Fibroblast of skin of scalp (primary cell): ENCODE measurements at places on chromosomes 2 and 18.

DNA sequence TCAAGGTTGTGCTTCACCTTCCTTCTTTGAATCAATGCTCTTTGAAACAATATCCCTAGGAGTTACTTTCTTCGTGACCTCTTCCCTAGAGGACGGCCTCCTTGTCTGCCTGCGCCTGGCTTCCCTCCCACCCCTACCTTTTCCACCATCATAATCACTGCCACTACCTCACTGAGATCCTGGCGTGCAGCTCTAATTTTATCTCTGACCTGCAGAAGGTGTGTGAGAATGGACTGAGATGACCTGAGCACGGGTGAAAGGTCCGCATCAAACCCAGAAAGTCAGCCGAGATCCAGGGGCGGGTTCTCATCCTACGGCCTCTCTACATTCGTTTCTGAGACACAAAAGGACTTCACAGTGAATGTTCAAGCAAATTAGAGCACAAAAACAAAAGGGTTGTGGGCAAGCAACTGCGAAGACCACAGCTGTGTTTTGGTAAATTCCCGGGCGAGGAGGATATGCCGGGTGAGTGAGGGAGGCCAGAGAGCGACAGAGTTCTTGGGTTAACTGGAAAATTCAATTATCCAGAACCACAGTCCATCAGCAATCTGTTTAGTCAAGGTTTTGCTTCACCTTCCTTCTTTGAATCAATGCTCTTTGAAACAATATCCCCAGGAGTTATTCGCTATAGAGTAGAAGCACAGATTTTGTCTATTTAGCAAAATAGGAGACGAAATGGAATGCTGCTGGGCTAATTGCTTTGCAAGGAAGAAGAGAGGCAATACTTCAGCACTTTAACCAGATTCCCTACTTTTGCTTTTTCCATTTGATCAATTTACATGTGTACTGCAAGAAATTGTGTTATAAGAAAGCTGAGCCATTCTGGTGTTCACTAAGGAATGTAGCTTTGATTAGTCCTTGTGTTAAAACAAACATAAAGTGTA, 212.6 kb downstream of the ACKR3 start:
- no peak for DNase-seq

- no peak for DNase-seq
These were observed 308.8 kb upstream of the FIGN start for GRCh38 chr2:164044622-164045021.

GRCh38 chr18:24818441-24818840, 358.0 kb downstream of the HRH4 start:
- DNase-seq: no peak

- no peak for DNase-seq
These were observed 36.4 kb downstream of the LANCL1 start for GRCh38 chr2:210440206-210440605.

DNA sequence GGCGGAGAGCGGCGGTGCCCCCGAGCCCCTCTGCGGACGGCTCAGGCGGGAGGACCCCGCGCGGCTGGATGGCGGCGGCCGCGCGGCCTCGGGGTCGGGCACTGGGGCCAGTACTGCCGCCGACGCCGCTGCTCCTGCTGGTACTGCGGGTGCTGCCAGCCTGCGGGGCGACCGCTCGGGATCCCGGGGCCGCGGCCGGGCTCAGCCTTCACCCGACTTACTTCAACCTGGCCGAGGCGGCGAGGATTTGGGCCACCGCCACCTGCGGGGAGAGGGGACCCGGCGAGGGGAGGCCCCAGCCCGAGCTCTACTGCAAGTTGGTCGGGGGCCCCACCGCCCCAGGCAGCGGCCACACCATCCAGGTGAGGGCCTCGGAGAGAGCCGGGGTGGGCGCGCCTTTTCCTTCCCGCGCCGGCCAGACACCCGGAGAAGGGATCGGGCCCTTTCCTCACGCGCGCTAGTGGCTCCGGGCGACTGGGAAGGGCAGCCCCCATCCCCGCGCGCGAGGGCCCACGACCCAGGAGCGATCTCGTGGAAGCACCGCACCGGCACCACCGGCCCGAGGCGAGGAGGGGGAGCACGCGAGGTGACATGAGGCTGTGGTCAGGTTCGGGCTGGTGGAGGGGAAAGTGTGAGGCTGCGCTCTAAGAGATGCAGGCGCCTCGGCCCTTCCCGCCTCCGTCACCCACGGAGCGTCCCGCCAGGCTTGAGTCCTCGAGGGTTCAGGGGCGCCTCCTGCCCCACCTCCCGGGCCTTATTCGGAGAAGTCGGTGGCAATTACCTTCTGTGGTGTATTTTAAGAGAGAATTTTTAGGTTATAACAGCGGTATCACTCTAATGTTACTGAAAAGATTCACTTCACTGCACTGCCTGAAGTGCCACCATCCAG, 607 bp downstream of the LAMA3 start:
- DNase-seq: no peak

DNA sequence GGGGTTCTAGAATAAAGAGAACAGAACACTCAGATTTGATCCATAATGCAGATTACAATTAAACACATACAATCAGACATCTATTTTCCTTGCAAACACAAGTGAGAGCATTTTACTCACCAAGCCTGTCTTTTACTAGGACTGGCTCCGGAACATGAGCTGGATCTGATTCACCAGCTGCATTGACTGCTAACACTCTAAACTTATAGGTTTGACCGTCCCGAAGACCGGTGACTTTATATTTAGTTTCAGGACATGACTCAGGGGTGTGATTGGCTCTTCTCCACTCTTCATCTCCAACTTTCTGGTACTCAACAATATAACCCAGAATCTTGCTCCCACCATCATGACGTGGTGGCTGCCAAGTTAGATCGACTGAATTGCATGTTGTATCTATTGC, 112.4 kb downstream of the PLEKHA3 start:
- DNase-seq: no peak

DNA sequence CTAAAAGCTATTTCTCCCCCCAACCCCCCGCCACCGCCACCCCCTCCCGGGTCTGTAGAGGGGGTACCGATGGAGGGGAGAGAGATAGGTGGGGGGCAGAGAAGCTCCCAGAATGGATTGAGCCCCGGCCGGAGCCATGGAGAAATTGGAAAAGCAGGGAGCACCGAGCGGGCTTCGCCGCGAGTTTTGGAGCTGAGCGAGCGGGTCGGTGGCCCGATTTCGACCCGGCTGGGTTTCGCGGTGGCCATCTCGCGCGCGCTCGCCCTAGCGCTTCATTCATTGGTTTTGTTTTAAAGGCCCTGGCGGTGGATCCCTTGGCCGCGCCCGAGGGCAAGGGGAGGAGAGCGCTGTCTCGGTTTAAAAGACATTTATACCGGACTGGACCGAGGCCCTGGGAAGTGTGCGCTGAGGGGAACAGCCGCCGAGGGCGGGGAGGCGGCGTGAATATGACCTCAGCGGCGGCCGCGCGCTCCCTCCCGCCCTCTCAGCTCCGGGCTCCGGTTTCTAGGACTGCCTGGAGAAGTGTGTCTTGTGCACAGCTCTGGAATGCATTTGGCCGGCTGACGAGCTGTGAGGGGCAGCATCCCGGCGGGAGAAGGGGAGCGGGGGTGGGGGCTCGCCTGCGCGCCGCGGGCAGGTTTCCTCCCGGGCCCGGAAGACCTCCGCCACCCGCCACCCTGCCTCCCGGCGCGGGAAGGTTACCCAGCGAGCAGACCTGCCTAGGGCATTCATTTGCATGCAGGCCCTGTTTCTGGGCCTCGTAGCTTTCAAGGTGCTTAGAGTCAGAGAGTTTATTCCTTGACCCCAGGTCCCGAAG, 1.7 kb upstream of the SMAD7 start:
- DNase-seq: peak; percentile 93

GRCh38 chr2:268323-268722, 3.6 kb downstream of the ACP1 start:
- no peak for DNase-seq

- no peak for DNase-seq
These were observed 118.8 kb downstream of the DPP4 start for GRCh38 chr2:161955211-161955610.

DNA sequence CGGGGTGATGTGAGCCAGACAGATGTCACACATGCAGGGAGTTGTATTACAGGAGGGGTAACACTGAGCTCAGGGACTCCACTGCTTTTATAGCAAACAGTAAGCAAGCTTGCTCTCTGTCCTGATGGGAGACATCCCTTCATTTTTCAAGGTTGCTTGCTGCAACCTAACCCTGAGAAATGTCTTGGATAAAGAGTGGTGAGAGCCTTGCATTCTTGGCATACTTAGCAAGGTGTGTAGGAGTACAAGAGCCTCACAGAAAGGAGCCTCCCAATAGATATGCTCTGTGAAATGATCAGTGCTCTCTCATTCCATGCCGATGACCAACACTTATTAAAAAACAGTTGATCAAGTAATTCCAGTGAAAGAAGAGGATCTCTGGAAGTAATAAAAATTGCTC, 8.1 kb downstream of the PFN4 start:
- no peak for DNase-seq

DNA sequence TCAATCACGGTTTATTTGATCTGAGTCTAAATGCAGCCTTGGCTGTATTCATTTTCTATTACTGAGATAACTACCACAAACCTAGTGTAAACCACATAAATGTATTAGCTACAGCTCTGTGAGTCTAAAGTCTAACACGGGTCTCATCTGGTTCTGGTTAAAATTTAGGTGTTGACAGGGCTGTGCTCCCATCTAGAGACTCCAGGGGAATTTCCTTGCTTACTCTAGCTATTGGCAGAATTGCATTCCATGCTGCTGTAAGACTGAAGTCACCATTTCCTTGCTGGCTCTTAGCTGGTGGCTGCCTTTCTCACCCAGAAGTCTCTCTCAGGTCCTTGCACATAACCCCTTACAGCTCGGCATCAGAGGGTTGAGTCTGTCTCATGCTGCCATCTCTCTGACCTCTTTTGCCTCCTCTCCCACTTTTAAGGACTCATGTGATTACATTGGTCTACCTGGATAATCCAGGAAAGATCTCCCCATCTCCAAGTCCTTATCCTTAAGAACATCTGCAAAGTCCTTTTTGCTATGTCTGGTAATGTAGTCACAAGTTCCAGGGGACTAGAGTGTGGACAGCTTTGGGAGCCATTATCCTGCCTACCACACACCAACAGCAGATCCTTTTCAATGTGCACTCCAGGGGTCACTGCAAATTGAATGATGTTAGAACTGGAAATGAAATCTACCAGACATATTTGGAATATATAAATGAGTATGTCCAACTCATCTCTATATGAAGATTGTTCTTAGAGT, 207.0 kb upstream of the AGAP1 start:
- peak; percentile 94 for DNase-seq

DNA sequence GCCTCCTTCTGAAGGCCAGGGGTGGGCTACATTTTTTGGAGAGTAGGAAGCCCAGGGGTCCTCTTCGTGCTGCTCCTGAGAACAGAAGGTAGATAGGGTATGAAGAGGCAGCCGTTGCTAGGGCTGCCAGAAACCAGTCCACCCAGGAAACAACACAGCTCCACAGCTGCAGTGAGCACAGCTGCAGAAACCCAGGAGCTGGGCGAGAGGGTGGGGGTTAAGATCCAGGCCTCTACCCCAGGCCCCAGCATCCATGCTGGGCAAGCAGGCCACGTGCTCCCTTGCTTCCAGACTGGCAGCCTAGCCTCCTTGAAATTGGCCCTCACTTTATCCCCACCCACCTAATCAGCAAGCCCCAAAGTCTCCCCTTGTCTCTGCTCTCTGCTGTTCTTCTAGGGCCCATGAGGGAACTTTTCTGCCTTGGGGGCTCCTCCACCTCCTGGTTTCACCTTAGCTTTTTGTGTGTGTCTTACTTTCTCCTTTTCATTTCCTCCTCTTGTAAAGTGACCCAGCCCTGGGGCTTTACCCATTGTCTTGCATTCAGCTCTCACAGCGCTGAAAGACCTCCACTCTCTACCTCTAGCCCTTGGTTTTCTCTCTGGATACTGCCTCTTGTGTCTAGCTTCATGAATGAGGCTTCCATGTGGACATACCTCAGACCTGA, 30.7 kb downstream of the STON1 start:
- no peak for DNase-seq

GRCh38 chr18:76996429-76996828, 136.2 kb downstream of the MBP start:
- DNase-seq: no peak

DNA sequence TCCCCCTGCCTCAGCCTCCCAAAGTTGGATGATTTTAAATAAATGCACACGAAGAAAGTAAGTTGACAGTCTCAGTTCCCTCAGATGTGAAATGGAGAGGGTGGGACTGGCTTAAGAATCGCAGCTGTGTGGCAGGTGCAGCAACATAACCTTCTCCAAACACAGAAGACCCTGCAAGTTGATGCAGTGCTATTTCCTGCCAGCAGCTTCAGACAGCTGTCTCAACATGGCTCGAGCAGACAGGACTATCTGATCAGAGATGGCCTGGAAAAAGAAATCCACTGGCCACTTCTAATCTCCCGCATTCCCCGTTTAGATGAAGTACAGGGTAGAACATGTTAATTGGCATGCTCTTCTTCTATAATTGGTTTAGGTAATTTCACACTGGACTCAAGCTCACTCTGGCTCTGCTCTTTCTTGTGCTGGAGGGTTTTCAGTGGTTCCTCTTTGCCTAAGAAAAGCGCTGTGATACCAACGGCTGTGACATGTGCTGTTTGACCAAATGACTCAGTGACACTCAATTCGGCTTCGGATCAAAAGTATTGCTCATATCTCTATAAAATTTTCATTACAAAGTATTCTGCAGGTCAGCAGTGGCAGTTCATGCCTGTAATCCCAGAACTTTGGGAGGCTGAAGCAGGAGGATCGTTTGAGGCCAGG, 40.2 kb downstream of the MYOM1 start:
- DNase-seq: no peak

GRCh38 chr18:10767658-10768057, 241.8 kb downstream of the NAPG start:
- no peak for DNase-seq

- no peak for DNase-seq
These were observed 2.3 kb downstream of the MSL3B start for GRCh38 chr2:233865838-233866237.

DNA sequence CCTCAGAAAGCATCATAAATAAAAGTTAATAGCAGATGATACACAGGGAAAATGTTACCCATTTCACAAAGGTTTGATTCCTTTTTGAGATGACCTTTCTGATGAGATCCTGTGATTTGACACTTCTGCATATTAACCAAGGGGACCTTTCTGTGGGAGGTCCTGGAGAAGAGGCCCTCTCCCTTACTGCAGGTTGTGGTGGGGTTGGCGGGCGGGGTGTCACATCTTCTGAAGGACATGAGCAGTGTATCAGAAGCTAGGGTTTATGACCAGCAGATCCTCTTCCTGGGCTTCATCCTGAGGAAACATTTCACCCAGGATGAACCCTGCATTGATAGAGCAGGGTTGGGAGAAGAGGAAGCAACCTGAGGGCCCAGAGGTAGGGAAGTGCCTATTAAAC, 37.2 kb upstream of the SCLY start:
- DNase-seq: no peak

GRCh38 chr2:157559061-157559460, 69.6 kb downstream of the ACVR1C start:
- DNase-seq: peak; percentile 57
